Umbilical cord (tissue), 2 donors: ENCODE measurements at places on chromosomes 16 and 17.

GRCh38 chr16:67435758-67436164, 4.8 kb downstream of the HSD11B2 start:
- no peak for DNase-seq

- no peak for DNase-seq
Observed at GRCh38 chr17:45703806-45704205, 80.3 kb upstream of the CRHR1 start.

DNA sequence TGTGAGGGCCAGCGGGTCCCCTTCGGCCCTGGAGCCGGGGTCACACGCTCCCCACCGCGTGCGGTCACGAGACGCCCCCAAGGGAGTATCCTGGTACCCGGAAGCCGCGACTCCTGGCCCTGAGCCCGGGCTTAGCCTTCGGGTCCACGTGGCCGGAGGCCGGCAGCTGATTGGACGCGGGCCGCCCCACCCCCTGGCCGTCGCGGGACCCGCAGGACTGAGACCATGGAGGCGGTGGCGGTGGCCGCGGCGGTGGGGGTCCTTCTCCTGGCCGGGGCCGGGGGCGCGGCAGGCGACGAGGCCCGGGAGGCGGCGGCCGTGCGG, at the start of gene NAGLU:
TSS of gene NAGLU (plus strand) at position 194 of the 324 bp plus-strand sequence. CDS start at position 226, 32 bp downstream.
- peak; percentile 91 for DNase-seq

- peak; percentile 35 for DNase-seq
Observed at GRCh38 chr17:17043461-17044271, 1.4 kb downstream of the MPRIP start.

DNA sequence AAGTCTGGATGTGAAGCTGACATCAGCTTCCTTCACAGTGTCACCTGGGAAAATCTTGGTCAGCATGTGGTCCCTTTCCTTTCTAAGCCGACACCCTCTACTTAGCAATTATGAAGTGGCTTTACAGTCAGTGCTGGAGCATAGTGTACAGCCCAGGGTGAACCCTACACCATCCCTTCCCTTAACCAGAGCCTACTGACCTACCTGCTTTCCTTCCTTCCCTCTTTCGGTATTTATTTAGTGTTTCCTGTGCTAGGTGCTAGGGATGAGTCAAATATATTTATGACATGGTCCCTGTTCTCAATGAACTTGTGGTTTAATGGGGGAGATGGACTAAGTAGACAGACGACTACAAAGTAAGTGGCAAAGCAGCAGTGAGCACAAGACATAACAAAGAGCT, 77.5 kb downstream of the CDK5R1 start:
- DNase-seq = no peak

DNA sequence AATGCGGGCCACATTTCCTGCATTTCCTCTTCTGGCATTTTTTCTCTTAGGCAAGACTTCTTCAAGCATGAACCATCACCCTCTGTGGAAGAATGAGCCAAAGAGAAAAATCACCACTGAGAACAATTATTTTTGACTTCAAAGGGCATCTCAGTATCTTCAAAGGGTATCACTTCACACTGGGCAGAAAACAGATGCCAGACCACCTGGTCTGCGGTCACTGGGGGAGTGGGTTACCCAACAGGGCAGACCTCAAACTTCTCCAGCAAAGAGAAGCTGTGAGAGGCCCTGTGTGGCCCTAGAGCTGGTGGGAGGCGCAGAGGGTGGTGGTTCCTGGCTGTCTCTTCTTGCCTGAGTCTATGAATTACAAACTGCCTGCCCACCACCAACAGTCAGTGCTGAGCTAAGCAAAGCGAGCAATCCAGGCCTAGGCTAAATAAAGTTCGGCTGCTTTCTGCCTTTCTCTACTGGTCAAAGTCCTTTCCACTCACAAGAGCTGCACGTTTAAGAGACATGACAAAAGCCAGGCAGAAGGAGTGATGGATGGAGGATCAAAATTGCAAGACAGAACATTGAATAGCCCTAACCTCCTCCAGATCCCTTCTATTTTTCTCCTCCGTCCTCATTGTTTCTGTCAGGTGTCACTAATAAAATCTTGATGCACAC, 602.7 kb upstream of the CDH5 start:
- no peak for DNase-seq

DNA sequence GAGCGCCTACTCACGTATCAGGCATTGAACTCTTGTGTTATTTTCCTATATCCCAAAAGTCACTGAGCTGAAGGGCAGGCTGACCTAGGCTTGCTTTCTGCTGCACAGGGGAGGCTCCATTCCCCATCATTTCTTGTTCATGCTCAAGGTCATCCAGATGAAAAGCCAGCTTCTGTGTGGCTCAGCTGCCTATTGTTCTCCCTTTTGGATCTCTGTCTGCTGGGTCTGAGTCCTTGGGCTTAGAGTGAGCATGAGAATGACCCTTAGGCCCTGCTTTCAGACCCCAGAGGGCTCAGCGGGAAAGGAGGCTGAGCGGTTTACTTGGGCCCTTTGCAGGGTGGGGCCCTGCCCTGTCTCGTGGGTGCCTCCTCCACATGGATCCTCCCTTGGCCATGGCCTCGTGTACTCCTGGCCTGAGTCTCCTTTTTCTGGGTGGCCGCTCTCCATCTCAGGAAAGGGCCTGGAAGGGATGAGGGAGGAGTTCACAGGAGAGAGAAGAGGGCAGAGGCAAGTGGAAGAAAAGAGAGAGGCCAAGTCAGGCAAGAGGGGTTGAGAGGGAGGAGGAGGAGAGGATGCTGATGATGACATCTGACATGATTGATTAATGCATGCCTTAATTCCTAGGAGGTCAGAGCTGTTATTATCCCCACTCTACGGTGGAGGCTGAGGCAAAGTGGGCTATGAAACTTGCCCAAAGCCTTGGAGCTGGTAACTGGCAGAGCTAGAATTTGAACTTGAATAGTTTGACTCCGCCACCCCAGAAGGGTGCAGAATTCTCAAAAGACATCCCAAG, 19.8 kb upstream of the MAP3K14 start:
- DNase-seq = no peak

DNA sequence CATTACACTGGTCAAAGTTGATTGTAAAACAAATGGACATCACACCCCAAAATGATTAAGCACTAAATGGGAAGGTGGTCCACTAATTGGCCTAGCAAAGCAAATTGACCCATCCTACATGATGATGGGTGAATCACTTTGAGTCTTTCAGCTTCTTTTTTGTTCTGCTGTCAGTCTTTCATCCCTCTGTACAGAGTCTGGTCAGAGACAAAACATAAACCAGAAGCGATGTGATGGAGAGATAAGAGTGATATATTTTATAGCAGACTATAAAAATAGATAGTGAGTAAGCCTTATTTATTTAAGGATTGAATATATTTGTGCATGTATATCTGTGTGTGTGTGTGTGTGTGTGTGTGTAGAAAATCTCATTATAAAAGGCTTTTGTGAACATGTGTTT, 618.4 kb upstream of the SOX9 start:
- peak; percentile 58 for DNase-seq

GRCh38 chr16:50999181-50999580, 151.9 kb downstream of the SALL1 start:
- no peak for DNase-seq

- no peak for DNase-seq
Observed at GRCh38 chr17:63826468-63827001, 696 bp upstream of the PSMC5 start.

DNA sequence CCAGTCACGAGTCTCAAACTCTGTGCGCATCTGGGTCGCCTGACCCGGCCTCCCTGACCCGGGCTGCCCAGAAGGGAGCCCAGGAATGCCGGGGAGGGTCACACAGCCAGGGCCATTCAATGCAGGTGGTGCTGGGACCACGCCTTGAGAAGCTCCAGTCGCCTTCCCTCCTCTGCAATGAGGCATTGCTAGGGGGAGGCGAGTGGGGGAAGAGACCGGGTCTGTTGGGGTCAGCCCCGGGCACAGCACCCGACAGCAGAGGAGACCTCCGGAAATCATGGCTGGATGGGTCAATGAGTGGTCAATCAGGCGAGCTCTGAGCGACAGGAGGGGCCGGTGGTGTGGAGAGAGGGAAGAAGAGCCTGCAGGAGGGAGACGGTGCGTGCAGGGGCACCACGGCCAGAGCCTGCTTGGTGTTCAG, 13.3 kb downstream of the JPH3 start:
- no peak for DNase-seq

DNA sequence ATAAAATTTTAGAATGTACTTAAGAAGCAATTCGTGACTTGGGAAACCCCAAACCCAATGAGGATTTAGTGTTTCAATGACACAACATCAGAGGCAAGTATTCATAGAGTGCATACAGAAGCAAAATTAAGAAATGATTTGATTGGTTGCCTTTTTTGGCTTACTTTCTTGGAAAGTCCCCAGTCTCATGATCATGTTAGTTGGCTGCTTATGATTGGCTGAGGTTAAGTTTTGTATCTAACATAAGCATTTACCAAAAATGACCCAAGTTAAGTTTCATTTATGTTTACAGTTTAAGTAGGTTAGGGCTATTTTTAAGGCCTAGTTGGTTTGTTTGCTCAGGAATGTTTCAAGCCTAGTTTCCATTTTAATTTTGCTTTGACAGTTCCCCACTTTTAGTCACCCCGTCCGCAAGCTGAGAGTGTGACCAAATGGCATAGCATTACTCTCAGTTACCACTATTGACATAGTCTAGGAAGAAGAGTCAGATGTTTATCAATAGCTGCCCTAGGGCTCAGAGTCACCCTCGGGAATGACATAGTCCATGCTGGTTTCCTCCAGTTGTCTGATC, 36.2 kb downstream of the DGKE start:
- no peak for DNase-seq

DNA sequence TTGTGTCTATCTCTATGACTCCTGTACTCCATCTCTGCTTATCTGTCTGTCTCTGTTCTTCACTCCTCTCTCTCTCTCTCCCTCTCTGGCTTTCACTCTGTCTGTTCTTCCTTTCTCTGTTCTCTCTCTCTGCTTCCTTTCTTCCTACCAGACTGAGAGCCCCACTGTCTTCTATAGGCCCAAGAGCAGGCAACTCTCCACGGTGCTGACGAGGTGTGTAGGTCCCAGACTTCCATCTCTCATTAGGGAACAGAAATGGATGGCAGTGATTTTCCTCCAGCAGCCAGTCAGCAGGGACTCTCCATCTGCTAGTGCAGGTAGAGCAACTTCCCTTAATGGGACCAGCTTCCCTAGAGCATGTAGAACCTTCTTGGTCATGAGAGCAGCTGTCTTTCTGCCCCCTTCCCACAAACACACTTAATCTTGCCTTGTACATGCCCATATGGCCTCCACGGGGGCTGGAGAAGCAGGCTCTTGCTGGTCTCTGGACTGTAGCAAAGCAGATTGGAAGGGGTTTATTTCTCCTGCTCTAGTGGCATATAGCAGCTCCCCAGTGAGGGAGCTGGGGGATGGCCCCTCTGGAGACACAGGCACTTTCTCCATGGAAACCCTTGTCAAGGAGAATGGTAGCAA, 47.8 kb upstream of the NLRP1 start:
- DNase-seq = no peak

- peak; percentile 59 for DNase-seq
Observed at GRCh38 chr17:12727076-12727760, 61.5 kb downstream of the MYOCD start.

DNA sequence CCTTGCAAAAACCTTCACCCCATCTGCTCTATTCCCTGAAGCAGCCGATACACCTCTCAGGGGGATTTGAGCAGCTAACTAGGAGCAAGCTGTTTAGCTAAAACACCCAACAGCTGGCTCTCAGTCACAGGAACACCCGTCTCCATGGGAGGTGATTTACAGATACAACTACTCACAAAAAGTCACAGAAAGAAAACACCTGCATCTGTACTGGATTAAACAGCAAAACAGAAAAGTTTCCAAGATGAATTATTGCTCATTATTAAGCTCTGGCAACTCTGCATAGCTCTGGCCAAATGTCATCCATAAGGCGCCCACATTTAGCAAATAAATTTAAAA, 22.3 kb downstream of the GJC1 start:
- no peak for DNase-seq

DNA sequence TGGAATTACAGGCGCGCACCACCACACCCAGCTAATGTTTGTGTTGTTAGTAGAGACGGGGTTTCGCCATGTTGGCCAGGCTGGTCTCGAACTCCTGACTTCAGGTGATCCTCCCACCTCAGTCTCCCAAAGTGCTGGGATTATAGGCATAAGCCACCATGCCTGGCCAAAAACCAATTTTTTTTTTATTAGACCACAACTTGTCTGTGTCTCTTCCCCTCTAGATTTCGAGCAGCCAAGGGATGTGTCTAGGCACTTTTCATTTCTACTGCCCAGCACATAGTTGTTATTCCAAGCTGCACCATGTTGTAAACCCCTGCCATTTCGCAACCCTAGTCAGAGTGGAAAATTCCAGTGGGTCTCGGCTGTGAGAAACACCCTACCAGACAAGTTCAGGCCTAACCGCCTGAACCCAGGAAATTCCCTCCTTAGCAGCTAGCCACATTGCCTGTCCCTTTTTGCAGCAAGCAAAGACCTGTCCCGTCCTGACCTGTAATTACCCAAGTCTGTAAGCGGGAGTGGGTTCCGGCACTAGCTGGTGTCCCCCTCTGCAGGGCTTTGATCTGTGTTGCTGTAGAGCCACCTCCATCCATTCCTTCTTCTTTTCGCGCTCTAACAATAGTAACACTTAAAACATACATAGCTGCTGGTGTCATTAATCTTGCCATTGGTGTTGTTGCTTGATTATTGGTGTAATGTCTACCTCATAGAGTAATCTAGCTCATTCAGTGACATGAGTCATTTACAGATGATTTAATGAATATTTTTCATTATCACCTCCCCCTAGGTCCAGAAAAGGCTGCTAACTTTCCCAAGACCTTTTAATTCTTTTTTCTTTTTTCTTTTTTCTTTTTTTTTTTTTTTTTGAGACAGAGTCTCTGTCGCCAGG, 77.3 kb upstream of the ATF7IP2 start:
- DNase-seq = peak; percentile 21

DNA sequence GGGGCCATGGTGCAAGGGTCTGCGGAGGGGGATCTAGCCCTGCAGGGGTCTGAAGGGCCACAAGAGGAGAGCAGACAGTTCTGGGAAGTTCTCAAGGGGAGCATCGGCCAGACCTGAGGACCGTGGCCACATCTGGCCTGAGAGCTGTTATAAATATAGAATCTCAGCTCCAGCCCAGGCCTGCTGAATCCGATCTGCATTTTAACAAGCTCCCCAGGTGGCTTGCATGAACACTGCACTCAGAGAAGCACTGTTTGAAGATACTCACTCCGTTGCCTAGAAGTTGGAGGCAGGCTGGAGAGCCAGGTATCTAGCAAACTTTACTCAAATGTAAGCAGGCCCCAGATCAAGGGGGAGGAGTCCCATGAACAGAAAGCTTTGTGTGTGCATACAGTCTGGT, 61.3 kb downstream of the NKD1 start:
- peak; percentile 85 for DNase-seq

DNA sequence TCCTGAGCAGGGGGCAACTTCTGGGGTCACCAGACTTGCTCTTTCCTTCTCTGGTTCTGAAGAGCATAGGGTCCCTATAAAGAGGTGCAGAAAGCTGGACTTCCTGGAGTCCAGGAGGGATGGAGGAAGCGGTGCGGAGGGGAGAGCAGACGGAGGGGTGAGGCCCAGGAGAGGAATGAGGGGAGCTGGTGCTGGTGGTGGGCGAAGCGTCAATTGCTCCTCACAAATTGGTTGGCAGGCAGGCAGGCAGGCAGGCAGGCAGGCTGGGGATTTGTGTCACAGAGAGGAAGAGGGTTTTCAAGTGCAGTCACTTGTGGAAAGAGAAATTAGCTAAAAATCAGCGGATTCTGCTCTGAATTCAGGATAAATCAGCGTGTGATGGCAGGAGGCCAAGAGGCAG, 133.7 kb upstream of the CDC42EP4 start:
- DNase-seq = no peak
